ENCODE measurements at places on chromosomes 7 and 10.

DNA sequence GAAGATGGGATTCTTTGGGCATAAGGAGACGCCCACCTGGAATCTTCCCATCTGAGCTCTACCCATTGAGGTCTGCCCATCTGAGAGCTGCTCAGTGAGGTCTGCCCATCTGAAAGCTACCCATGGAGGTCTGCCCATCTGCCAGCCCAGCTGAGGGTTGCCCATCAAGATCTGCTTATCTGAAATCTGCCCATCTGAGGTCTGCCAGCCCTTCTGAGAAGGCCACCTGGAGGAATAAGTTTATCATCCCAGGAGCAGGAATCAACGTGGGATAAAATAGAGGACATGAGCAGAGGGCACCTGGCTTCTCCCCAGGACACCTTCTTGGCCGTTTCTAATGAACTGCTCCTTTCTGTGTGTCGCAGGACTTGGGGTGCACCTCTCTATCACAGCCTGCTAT lies 35.3 kb upstream of the PDZD8 start:
- DNase-seq: no peak

GRCh38 chr7:146355216-146355615 lies 238.6 kb downstream of the CNTNAP2 start:
- DNase-seq: no peak

- DNase-seq: no peak
Measured at GRCh38 chr10:34886906-34887642, 72.0 kb upstream of the PARD3 start.

GRCh38 chr7:44967571-44968446 lies 11.0 kb downstream of the MYO1G start:
- no peak for DNase-seq

DNA sequence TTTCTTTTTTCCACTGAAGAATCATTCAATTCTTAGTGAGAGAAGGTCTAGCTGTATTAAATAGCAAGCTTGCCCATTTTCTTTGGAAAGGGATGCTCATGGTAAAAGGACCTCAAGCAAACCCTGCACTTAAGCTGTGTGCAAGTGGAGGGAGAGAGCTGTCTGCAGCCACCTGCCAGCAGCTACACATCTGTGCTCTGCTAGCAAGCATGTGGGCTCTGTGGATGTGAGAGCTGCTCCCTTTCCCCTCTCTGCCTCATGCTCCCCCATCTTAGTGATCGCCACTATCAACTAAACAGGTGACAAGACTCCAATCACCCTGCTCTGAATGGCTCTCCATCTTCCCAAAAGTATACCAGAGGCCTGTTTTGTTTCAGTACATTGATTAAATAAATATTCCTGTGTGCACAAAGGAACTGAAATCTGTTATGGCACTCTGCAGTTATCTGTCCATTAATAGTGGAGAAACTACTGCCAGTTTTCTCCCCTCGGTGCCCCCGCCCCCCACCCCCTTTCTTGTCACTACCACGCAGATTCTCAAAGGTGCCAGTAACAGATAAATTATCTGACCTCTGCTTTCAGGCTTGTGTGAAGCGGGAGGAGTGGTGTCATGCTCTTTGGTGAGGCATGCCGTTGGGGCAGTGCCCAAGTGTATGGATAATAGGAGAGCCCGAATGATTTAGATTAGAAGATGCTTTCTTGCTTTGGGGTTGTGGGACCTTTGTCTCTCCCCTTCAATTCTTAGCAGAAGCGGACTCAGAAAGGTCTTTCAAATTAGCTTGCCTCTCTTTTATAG lies 26.4 kb downstream of the AUTS2 start:
- no peak for DNase-seq

DNA sequence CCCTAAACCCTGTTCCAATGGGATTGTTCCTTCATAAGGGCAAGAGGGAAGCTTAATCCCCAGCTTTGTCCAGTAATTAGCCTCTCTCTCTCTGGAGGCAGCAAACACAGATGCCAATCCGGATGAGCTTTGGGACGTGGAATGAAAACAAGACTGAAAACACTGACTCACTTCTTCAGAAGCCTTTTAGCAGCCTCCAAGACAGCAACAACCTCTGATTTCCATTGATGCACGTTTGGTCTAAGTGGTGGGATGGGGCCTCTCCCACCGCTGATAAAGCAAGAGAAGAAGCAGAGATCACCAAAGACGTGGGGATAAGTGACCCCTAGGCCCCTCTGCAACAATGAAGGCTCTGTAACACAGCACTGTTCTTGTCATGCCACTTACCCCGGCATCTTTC lies 5.8 kb upstream of the GFRA1 start:
- DNase-seq: no peak

DNA sequence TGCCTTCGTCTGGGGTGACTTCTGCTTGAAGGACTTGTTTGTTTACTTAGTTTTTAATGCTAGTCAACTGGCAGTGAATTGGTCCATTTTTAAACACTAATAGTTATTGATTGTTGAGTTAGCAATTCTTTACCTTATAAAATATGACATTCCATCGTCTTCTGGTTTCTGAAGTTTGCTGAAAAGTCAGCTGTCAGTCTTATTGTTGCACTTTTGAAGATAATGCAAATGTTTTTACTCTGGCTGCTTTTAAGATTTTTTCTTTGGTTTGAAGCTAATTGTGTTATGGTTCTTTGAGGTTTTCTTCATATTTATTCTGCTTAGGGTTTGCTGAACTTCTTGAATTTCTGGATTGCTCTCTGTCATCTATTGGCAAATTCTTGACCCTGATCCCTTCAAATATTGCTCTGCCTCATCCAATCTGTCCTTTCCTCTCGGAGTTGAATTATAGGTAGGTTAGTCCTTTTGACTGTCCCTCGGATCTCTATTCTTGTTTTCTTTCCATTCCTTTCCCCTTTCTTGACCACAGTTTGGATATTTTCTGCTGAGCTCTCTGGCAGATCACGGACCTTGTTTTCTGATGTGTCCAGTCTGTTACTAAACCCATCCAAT lies 24.2 kb downstream of the MGMT start:
- DNase-seq: no peak

GRCh38 chr7:75689246-75690099 lies 49.3 kb downstream of the HIP1 start:
- DNase-seq: no peak

GRCh38 chr10:3411044-3411443 lies 238.5 kb upstream of the PITRM1 start:
- no peak for DNase-seq

DNA sequence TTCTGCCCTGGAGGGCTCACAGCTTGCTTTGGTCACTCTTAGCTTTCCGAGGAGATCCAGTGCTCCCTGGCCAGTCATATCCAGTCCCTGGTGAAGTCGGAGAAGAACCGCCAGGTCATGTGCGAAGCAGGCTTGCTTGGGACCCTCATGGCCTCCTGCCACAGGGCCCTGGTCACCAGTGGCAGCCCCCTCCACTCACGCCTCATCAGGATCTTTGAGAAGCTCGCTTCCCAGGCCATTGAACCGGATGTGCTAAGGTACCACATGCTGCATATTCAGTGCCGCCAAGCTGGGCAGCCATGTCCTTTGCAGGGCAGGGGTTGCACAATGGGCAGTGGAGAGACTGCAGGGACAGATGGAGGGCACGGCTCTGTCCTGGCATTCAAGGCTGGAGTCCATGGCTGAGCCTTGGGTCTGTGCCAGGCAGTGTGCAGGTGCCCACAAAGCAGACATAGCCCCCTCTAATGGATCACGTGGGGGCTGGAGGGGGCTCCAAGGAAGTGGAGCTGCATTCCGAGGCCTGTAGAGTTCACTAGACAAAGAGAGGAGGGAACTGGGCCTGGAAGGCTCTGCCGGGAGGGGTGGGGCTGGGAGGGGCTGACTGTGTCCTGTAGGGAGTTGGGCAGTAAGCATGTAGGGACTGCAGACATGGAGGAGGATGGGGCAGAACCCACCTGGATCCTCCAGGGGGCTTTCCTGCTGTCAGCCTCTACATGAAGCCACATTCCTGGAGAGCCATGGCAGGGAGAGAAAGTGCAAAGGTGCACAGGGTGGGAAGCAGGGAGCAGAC lies 89.9 kb downstream of the WDFY4 start:
- no peak for DNase-seq

GRCh38 chr10:110967645-110968044 lies 48.2 kb downstream of the SHOC2 start:
- no peak for DNase-seq

GRCh38 chr10:132585732-132586722 lies 48.4 kb downstream of the INPP5A start:
- DNase-seq: no peak

- DNase-seq: no peak
Measured at GRCh38 chr7:39043531-39043930, 65.8 kb downstream of the POU6F2 start.

DNA sequence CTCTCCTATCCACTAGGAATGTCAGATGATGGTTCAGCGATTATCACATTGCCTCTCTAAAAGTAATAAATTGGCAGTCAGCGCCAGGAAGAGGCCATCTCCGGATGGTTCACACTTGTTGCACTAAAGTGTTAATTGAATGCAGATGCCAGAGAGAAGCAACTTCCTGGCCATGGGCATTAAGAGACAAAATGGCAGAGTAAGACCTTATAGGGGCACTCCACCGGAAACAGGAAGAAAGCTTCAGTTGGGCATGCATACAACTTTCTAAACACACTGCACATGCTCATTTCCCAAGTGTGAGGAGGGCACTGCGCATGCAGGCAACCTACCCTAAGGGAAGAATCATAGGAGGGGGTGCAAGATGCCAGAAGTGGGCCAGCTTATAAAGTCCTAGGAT lies 71.7 kb upstream of the AUTS2 start:
- DNase-seq: no peak

DNA sequence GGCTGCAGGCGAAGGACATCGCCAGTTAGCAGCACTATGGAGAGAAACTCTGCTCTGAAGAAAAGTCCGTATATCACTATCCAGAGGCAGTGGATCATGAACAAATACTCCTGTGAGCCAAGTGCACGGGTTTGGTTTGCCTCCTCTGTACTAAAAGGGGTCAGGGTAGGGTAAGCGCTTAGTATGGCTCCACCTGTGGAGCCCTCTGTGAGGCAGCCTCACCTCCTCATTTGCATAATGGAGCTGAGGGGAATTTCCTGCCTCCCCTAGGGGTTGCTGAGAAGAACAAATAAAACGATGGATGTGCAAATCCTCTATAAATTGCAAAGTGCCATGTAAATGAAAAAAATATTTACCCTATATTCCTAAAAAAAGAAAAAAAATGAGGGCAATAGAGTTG lies 63.4 kb downstream of the GPR26 start:
- DNase-seq: no peak

- no peak for DNase-seq
Measured at GRCh38 chr7:39882148-39882784, 67.8 kb upstream of the CDK13 start.

DNA sequence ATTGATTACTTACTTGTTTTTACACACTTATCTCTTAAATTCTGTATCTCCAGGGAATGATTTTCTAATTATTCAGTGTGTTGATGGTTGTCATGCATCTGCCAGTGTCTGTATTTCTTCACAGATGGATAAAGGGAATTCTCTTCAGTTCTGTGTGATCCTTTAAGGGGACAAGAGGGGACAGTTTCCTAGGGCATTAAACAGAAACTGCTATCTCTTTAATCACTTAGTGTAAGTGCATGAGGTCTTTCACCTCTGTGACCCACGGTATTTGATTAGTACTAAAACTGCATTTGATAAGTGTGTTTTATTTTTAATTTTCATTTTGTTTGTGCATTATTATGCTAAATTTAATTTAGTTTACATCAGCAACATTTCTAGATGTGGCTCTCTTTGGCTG lies 26.6 kb upstream of the SEMA3D start:
- no peak for DNase-seq

GRCh38 chr10:43249151-43249961 lies 17.5 kb downstream of the RASGEF1A start:
- DNase-seq: no peak

DNA sequence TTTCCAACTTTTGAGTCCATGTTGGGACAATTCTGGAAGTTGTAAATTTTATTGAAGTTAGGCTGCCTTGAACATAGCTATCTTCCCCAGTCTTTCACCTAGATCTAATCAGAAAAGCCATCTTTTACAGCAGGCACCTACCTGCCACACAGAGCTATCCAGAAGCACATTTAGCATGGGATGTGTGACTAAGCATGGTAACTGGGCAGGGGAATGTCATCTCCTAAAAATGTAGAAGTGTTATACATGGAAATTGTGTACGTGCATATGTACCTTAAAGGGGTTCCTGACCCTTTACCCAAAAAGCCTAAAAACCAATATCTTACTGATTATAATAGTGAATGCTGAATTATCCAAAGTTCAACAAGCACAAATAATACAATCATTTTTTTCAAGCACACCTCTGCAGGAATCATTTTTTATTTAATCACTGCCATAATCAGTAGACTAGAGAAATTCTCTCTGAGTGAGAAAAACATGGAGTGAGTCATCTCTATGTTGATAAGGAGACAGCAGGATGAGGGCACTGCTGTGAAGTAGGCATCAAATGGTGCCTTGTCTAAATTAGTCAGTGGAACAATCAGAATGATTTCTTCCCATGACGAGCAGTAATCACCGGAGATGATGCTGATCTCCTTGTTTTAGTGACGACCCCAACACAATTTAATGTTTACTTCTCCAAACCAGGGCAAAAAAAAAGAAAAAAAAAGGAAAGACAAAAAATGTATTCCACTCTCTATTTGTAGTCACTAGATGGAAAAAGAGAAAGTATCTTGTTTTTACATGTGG lies 75.9 kb downstream of the SORBS1 start:
- DNase-seq: no peak

- DNase-seq: no peak
Measured at GRCh38 chr7:39336442-39336841, 229.8 kb upstream of the YAE1 start.

DNA sequence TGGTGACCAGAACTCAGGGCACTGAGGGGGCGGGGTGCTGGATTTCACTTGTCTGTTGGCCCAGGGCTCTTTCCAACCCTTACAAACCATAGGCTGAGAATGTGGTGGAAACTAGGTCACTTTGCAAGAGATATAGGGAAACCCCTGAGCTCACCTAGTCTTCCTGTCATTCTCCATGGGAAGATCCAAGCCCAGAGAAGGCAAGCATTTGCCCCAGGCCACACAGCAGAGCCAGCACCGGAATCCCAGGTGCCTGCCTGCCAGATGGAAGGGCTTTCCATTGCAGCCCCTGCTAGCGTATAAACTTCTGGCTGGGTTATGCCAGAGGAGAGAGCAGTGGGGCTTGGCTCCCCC lies 427 bp downstream of the PYROXD2 start:
- DNase-seq: no peak

DNA sequence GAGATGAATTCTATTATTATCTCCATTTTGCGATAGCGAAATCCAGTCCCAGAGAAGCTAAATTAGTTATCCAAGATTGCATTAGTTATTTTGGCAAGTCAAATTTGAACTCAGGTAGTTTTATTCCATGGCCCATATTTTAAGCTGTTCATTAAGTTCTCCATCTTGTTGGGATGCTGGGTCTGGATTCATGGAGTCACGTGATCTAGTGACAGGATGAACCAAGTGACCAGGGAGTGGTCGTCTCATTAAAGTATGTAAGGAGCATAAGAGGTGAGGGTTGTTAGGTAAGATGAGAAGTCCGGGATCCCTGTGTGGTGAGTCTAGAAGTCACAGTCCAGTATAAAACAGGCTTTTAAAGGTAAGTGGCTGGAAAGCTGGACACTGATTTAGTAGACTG lies 740.5 kb downstream of the PCDH15 start:
- DNase-seq: no peak

- no peak for DNase-seq
Measured at GRCh38 chr10:61067671-61068336, 123.8 kb upstream of the RHOBTB1 start.

- DNase-seq: no peak
Measured at GRCh38 chr10:79496896-79497295, 15.4 kb upstream of the EIF5AL1 start.
